ENCODE measurements at places on chromosomes 5 and 9.

GRCh38 chr5:173911623-173912022, 23.5 kb downstream of the CPEB4 start:
- no peak for DNase-seq

DNA sequence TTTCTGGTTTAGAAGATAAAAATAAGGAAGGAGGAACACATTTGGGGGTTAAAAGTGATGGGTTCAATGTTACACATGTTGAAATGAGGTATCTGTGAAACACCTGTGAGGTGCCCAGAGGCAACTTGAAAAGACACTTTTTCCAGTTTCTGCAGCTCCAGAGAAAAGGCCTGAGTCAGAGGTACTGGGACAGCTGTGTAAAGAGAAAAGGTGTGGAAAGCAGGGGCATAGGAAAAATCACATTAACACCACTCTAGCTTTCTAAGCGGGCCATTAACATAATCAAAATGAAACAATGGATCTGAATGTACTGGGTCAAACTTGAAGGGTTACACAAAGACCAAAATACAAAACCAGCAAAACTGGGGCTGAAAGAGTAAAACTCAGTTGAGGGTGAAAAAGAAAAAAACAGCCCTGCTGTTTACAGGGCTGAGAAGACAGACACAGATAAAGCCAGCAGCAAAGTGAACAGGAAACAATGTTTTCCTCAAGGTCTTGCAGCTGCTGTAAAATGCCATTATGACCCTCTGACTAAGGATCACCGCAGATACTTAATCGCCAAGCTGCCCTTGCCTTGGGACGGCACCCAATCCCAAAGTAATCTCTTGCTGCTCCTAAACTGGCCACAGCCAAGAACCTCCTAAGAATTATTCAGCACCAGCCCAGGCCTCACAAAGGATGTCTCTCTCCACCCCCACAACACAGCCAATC, 104.7 kb downstream of the DROSHA start:
- no peak for DNase-seq

DNA sequence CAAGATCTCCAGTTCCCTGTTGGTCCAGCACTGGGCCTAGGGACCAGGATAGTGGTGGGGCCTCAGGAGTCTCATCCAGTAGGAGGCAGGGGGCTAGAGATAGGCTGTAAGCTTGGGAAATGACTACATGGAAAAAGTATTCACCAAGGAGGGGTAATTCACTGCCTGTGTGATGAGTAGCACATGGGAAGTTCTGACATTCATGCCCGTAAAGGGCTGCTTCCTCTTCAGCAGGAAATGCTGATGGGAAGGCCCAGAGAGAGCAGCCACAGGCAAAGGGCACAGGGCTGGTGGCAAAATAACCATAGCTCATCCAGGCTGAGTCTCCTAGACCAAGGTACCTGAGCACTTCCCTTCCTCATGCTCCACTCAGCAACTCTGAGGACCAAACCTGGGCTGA, 23.1 kb upstream of the FRRS1L start:
- DNase-seq, result no peak

DNA sequence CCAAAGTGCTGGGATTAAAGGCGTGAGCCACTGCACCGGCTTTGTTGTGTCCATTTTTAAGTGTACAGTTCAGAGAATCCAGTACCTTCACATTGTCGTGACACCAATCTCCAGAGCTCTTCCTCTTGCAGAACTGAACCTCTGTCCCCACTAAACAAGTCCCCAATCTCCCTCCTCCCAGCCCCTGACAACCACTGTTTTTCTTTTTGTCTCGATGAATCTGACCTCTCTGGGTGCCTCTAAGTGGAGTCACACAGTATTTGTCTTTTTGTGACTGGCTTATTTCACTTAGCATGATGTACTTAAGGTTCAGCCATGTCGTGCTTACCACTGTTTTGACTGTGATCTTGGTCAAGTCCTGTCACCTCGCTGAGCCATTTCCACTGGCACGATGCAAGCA, 1.6 kb downstream of the WDR38 start:
- no peak for DNase-seq

GRCh38 chr5:153713943-153714342, 223.5 kb downstream of the GRIA1 start:
- no peak for DNase-seq

All from GM06990 (cell line).